Naive thymus-derived CD8-positive, alpha-beta T cell (primary cell): ENCODE measurements at places on chromosomes 16 and 17.

DNA sequence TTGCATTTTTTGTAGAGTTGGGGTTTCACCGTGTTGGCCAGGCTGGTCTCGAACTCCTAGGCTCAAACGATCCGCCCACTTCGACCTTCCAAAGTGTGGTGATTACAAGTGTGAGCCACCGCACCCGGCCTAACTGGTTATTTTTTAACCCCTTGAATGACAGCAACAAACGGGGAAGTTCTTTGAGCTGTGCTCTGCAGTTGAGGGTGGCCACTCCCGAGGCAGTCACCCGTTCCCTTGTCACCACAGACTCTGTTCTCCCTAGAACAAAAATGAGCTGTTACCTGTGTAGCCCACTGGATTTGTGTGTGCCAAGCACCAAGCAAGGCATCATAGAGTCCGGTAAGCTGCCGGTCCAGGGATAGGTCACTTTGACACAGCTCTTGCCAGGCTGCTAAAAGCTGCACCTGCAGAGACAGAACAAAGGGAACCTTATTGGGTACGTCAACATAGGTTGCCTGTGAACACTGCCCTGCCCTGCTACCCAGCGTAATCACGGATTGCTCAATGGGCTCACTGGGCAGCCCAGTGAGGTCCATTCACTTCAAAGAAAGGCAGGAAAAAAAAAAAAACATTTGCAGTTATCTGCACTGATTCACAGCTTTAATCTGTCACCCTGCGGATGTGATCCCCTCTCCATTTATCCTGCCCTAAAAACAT lies 19.6 kb downstream of the COG7 start:
- H3K27me3 ChIP-seq = no peaks in the 10 kb centered on the region
- no peak for DNase-seq
- no peak overlapping the region for H3K27ac ChIP-seq

DNA sequence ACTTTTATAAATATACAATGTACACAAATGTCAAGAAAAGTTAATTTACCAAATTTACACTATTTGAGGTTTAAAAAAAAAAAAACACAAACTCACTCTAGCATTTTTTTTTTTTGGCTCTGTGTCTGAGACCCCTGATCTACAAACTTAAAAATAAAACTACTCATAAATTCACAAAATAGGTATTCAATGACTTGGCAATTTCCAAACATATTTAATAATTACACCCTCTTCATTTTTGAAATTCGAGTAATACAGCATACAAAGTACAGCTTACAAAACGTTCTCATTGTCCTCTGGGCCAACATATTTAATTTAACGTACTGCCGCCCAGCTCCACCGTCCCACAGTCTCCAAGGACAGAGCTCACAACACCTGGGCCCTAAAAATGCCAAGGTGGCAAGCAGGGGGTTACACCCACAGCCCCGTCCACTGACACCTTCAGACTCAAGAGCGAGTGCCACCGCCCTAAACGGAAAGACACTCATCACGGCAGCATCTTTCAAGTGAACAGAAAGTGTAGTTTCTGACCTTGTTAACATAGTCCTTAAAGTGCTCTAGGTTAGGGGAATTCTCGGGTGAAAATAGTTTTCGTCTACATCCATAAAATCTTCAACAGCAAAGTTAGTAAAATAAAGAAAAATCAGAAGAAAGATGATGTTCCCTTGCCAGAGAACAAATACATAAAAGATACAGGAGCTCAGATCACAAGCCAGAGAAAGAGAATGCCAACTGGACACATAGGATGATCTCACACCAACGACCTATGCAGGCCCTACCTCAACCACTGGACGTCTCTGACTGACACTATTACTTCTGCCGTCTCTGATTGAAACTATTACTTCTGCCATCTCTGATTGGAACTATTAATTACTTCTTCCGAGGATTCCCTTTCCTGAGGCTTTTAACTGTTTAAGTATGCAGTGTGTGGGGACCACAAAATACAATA lies 4.2 kb downstream of the ADCY9 start:
- H3K36me3 ChIP-seq = no peaks in the 10 kb centered on the region
- no peak overlapping the region for H3K4me3 ChIP-seq
- H3K4me1 ChIP-seq = peaks cover 25% of the 10 kb centered on the region
- H3K27me3 ChIP-seq = no peaks in the 10 kb centered on the region
- no peak for DNase-seq

DNA sequence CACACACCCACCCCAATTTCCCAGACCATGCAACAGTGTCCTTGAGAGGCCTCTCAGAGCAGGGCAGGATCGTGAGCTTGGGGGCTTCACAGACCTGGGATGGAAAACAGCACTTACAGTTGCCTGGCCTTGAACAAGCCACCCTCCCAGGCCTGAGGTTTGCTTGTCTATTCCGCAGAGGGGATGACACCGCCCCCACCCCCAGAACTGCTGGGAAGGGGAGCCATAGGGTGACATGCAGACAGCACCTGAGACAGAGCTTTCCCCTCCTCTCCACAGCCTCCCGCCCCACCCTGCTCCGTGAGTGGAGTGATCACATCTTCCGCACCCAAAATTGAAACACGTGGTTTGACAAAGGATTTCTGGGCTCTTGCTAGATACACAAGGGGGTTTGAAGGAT lies 131.5 kb upstream of the TNRC6C start:
- peaks cover 26% of the 10 kb centered on the region for H3K4me1 ChIP-seq
- no peak overlapping the region for H3K27ac ChIP-seq
- H3K27me3 ChIP-seq = no peaks in the 10 kb centered on the region
- no peak for DNase-seq

- peaks cover 16% of the 10 kb centered on the region for H3K4me1 ChIP-seq
- no peak for DNase-seq
- H3K27ac ChIP-seq = peak overlapping the region; percentile 34
- H3K36me3 ChIP-seq = no peaks in the 10 kb centered on the region
Measured at GRCh38 chr17:16909472-16910246, 62.3 kb downstream of the TNFRSF13B start.

- no peak for DNase-seq
- no peak overlapping the region for H3K27ac ChIP-seq
- H3K4me1 ChIP-seq = peaks cover 2% of the 10 kb centered on the region
- H3K36me3 ChIP-seq = no peaks in the 10 kb centered on the region
- H3K4me3 ChIP-seq = no peak overlapping the region
- H3K27me3 ChIP-seq = peaks cover 4% of the 10 kb centered on the region
Measured at GRCh38 chr17:80408872-80409271, 6.1 kb upstream of the ENDOV start.

DNA sequence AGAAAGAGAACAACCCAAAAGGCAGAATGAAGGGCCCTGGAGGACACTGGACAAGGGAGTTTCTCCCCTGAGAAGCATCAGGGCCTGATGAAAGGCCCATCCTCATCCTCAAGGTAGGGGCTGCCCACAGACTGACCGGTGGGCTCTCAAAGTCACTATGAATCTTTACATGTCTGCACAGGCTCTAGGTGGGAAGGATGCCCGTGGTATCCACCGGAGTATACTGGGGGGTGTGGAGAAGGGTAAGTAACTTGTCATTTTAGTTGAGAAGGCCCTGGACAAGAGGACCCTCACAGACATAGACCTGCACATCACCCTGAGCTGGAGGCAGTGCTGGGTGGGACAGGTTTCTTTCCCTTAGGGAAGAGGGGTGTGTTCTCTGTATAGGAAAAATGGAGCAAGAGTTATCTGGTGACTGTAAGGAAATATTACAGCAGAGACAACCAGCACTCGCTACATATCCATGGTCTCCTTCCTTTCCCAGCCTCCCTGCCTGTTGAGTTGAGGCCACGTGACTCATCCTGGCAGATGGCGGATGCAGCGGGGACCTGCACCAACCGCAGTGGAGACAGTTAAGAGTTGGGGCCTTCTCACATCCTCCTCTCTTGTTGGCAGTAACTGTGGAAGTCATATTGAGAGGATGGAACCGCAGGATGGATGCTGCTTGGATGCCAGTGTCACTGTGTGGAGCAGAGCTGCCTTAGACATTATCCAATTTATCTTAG lies 45.6 kb upstream of the KCNJ12 start:
- H3K4me3 ChIP-seq = no peak overlapping the region
- H3K4me1 ChIP-seq = no peaks in the 10 kb centered on the region
- no peak overlapping the region for H3K27ac ChIP-seq
- peaks cover 3% of the 10 kb centered on the region for H3K27me3 ChIP-seq
- DNase-seq = no peak
- no peaks in the 10 kb centered on the region for H3K36me3 ChIP-seq

GRCh38 chr17:45819632-45820031 lies 25.0 kb upstream of the SPPL2C start:
- no peaks in the 10 kb centered on the region for H3K36me3 ChIP-seq
- H3K27ac ChIP-seq = no peak overlapping the region
- no peaks in the 10 kb centered on the region for H3K4me1 ChIP-seq
- no peak for DNase-seq

GRCh38 chr17:21394265-21394664 lies 18.1 kb downstream of the KCNJ12 start:
- no peaks in the 10 kb centered on the region for H3K4me1 ChIP-seq
- H3K27ac ChIP-seq = no peak overlapping the region
- H3K36me3 ChIP-seq = no peaks in the 10 kb centered on the region
- H3K4me3 ChIP-seq = no peak overlapping the region
- H3K27me3 ChIP-seq = no peaks in the 10 kb centered on the region

DNA sequence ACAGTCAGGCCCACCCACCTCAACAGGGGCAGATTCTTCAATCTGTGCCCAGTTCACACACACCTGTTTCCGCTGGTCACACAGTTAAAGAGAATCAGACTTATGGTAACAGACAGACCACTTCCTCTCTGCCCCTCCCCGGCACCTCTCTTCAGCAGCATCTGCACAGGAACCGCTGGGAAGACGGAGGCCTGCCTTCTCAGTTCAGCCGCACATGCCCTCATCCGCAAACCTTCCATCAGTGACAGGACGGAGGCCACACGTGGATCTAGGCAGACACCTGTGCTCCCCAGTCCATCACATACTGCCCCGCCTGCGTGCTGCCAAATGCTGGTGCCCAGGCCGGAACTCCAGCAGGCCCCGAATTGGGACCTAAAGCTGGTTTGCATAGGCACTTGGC lies 10.3 kb downstream of the PHB1 start:
- H3K27ac ChIP-seq = peak overlapping the region; percentile 83
- DNase-seq = peak; percentile 31
- peaks cover 32% of the 10 kb centered on the region for H3K4me1 ChIP-seq
- no peaks in the 10 kb centered on the region for H3K27me3 ChIP-seq

GRCh38 chr17:50219342-50219741 lies 17.9 kb upstream of the COL1A1 start:
- H3K36me3 ChIP-seq = peaks cover under 1% of the 10 kb centered on the region
- peaks cover 3% of the 10 kb centered on the region for H3K4me1 ChIP-seq
- DNase-seq = no peak
- no peak overlapping the region for H3K4me3 ChIP-seq
- no peak overlapping the region for H3K27ac ChIP-seq

DNA sequence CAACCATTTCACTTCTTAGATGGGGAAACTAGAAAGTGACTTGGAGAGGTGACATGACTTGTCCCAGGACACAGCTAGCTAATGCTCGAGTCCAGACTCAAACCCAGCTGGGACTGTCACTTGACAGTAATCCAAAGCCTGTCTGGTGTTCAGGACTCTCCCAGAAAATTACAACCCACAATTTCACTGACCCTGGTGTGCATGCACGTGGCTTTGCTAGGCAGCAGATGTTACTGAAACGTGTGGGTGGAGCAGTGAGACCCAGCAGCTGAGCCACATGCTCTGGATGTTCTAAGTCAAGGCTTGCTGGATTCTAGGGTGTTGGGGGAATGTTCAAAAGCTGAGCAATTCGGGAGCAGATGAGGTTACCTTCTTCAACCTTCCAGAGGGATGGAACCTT lies 364.6 kb downstream of the GRIN2A start:
- no peak for DNase-seq
- H3K4me1 ChIP-seq = no peaks in the 10 kb centered on the region
- no peaks in the 10 kb centered on the region for H3K36me3 ChIP-seq
- no peak overlapping the region for H3K27ac ChIP-seq

GRCh38 chr16:3681206-3681605 lies 26.7 kb downstream of the DNASE1 start:
- no peak for DNase-seq
- no peaks in the 10 kb centered on the region for H3K4me1 ChIP-seq
- no peak overlapping the region for H3K4me3 ChIP-seq
- no peaks in the 10 kb centered on the region for H3K36me3 ChIP-seq
- no peak overlapping the region for H3K27ac ChIP-seq

- peaks cover 15% of the 10 kb centered on the region for H3K27me3 ChIP-seq
- no peaks in the 10 kb centered on the region for H3K36me3 ChIP-seq
- peaks cover 21% of the 10 kb centered on the region for H3K4me1 ChIP-seq
Measured at GRCh38 chr17:65228287-65228686, 91.1 kb downstream of the RGS9 start.

DNA sequence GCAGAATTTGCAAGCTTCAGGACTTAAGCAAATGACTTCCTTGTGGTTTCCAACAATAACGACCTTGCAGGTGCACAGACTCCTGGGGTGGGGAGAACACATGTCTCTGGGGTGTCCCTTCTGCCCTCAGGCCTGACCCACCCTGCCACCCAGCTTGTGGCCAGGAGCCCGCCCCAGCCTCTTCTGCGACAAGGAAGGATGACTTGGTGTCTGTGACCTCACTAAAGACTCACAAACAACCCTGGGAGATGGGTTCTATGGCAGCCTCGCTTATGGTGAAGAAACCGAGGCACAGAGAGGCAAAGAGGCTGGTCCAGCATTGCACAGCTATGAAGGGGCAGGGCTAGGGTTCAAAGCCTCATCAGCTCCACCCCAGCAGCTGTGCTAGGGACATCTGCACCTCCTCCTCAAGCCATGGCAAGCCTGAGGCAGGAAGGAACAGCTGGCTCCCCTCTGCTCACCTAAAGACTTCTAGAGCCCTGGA lies 2.6 kb downstream of the ATP2A3 start:
- H3K36me3 ChIP-seq = peaks cover 27% of the 10 kb centered on the region
- peak overlapping the region; percentile 88 for H3K4me3 ChIP-seq
- peak overlapping the region; percentile 80 for H3K27ac ChIP-seq
- H3K4me1 ChIP-seq = peaks cover 45% of the 10 kb centered on the region
- DNase-seq = peak; percentile 73

DNA sequence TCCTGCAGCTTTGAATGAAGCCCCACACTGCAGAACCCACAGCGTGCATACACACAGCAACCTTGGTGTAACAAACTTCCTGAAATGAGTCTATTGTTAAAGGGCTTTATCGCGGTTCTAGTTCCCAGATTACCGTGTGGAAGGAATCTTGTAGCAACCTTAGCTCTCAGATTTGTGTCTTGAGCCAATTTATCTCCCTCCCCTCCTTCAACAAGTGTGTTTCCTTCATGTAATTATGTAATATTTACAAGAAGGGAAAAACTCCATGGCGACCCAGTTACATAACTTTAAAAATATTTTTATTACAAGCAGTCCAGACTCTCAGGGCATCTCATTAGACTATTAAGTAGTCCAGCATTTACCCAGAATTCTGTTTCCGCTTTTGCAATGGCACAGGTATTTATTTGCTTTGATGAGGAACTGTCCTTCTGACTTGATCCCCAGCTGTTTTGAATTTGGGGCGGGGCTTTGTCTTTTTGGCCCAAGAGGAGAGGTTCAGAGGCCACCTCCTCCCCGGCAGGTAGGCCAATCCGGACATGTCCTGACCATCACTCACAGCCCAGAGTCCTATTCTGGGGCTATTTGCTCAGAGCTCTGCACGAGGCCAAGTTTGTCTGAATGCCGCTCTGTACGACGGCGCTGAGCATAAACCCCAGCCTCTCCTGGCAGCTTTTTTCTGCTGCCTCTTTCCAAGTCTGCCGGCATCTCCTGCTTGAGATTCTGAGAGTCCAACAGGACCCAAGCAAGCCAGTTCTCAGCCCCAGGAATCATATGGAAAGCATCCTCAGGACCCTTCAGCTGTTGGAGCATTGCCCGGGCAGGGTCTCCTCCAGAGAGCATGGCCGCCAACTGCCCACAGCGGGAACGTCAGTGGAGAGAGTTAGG lies 35.6 kb downstream of the CLEC16A start:
- DNase-seq = no peak
- H3K27ac ChIP-seq = no peak overlapping the region
- peaks cover 61% of the 10 kb centered on the region for H3K36me3 ChIP-seq

- peak overlapping the region; percentile 69 for H3K4me3 ChIP-seq
- H3K4me1 ChIP-seq = peaks cover 64% of the 10 kb centered on the region
- DNase-seq = no peak
- H3K27ac ChIP-seq = peak overlapping the region; percentile 82
Measured at GRCh38 chr16:85002099-85002541, 9.2 kb downstream of the ZDHHC7 start.
